ENCODE measurements at places on chromosomes 11 and 22.

DNA sequence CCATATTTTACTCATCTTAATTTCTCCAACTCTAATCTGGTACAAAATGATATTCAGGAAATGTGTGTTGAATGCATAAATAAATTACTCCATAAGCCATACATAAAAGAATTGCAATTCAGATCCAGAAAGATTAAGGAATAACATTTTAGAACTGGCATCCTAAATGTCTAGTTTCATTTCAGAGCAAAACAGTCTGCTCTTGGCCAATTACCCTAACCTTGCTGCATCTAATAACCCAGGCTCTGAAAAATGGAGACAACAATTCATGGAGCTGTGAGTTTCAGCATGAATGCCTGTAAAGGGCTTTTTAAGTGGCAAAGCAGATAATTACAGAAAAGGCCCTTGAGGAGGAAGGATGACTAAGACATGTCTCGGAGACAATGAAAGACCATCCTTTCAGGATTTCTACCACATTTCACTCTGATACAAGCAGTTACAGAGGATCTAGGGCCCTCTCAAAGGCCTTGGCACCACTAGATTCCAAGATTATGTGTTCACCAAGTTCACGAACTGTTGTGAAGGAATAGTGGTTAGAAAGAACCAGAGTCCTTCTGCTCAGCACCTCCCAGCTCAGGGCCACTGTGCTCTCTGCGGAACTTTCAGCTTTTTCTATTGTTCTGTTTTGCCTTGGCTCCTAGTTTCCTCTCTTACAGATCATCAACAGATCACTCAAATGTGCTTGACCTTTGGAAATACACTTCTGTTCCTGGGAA, 157.6 kb upstream of the BLID start:
- DNase-seq: no peak

DNA sequence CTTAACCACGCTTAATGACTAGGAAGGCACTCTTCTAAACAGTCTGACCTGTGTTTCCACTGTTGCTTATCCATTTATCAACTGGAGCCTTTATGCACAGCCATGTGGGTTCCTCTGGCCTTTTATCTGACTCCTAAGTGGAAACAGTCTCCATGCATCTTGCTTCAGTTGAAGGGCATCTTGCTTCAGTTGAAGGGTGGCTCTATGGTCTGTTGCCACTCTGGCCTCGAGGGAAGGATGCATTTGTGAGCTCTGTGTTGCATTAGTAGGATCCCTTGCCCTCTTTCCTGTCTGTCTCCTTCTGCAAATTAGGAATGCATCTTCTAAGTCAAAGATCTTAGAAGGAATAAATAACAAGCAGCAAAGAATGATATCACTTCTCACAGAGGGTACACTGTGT, 25.8 kb upstream of the C11orf96 start:
- DNase-seq: no peak

DNA sequence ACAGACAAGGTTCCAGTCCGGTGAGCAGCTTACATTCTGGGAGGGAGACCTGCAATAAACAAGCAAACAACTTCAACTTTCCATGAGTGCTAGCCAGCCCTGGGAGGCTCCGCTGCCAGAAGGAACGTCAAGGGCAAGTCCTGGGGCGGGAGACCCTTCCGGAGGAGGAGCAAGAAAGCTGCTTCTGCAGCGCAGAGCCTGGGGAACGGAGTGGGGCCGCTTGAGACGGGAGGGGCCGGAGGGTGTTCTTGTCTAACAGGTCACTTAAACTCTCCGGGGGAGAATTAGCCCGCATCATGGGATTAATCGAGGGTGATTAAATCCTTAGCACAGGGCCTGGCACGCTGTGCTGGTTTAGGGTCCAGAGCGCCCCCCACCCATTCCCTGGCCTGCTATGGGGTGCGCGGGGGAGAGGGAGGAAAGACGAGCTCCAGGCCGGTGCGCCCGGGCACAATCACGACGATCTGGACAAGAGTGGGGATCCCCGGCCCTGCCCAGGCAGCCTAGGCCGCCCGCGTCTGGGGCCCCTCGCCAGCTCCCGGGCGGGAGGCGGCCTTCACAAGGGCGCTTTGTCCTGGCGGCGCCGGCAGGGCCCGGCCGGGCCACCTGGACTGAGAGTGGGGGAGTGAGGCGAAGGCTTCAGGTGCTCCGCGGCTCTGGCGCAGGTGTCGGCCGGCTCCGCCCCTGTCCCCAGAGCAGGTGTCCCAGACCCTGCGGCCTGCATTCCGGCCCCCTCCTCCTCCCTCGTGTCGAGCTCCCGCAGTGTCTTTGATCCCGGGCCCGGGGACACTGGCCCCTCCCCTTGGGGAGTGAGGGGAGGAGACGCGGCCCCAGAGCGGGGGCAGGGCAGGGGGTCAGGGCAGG, 663 bp upstream of the LARGE2 start:
- DNase-seq: no peak

- peak; percentile 18 for DNase-seq
Observed at GRCh38 chr11:120964857-120965256, 59.0 kb upstream of the TBCEL start.

DNA sequence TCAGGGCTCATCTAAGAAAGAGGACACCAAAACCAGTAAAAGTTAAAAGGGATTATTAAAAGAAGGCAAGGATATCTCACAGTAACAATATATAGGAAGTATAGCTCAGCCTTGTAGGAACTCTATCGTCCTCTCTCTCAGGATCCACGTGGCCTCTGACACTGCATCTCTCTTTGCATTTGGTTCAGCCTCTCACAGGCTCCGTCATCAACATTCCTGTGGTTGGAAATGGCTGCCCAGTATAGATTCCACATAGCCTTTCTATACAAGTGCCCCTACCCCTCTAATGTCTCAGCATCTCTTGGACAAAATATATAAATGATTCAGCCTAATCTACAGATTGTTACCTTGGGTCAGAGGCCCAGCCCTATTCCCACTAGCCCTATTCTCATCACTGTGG, 101.3 kb upstream of the DBX1 start:
- DNase-seq: no peak

DNA sequence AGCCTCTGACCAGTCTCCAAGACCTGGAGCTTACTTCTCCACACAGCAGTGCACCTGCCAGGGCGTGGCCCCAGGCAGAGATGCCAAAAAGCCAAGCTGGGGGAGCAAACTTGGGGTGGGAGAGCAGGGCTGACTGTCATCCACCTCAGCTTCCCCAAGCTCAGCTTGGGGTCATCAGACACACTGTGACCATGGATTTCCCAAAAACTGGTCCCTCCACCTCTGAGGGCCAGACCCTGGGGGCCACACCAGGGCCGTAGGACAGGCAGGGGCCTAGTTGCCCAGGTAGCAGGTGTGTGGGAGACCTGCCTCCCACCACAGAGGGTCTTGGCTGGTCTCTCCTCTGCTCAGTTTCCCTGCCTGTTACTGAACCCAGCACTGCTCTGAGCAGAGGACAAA, 30.6 kb downstream of the ARVCF start:
- no peak for DNase-seq

- no peak for DNase-seq
Observed at GRCh38 chr11:44797886-44798606, 71.3 kb downstream of the TSPAN18 start.

- DNase-seq: no peak
Observed at GRCh38 chr11:58047818-58048217, 17.1 kb downstream of the OR6Q1 start.

All from astrocyte of the spinal cord (primary cell).